ENCODE measurements at places on chromosomes 3 and 15.

DNA sequence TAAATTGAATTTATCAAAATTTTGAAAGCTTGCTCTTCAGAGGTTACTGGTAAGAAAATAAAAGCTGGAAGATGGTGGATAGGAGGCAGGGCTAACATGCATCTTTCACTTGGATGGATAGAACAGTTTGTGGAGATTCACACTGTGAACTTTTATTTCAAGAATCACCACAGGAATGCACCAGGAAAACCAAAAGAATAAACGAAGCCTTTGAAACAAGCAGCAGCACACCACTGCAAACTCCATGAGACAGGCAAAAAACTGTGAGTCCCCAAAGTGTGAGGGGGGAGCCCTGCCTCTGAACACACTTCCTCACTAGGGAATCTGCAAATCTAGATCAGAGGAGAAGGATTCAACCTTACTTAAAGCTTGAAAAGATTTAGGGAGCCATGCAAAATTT is 122.2 kb downstream of the RTP4 start:
- DNase-seq = no peak
- H3K36me3 ChIP-seq = peaks cover 6% of the 10 kb centered on the region
- no peaks in the 10 kb centered on the region for H3K4me1 ChIP-seq
- H3K4me3 ChIP-seq = no peak overlapping the region

GRCh38 chr3:62255758-62256157 is 117.6 kb downstream of the FEZF2 start:
- no peak for DNase-seq
- no peak overlapping the region for H3K4me3 ChIP-seq
- no peak overlapping the region for H3K27ac ChIP-seq
- H3K4me1 ChIP-seq = peaks cover 5% of the 10 kb centered on the region
- H3K36me3 ChIP-seq = no peaks in the 10 kb centered on the region

DNA sequence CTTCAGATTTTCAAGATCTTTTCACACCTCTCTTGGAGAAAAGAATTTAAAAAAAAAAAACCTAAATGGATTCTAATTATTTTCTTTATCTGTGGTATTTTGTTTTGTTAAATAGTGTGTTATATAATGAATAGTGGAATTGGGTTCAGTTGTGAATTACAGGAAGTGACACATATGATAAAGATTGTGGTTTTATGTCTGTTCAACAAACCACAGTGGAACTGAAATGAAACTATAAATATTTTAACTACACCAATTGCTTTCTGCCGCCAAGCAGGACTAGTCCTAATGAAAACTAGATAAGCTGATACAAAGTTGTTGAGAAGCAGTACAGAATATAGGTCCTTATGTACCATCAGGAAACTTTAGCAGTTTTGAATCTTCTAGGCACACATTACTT is 121.6 kb downstream of the UBE2E2 start:
- DNase-seq = no peak
- peaks cover 3% of the 10 kb centered on the region for H3K4me1 ChIP-seq
- no peak overlapping the region for H3K27ac ChIP-seq
- H3K27me3 ChIP-seq = no peaks in the 10 kb centered on the region
- no peak overlapping the region for H3K4me3 ChIP-seq

DNA sequence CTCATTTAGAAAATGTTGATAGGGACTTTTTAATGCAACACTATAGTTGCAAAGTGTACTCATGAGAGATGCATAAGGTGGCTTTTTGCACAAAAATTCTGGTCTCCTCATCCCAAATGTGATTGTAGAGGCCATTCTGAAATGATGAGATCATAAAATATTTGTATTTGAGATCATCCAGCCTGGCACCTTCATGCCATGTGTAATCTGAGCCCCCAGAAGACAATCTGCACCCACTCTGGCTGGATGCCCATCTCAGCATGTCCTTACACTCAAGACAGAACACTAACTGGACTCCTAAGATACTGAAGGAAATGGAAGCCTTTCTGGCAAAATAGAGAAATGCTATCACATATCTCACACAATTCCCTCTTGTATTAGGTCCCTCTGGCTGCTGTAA is 49.2 kb downstream of the SLC7A14 start:
- no peaks in the 10 kb centered on the region for H3K27me3 ChIP-seq
- H3K36me3 ChIP-seq = no peaks in the 10 kb centered on the region
- no peak overlapping the region for H3K4me3 ChIP-seq
- no peak for DNase-seq
- no peaks in the 10 kb centered on the region for H3K4me1 ChIP-seq

DNA sequence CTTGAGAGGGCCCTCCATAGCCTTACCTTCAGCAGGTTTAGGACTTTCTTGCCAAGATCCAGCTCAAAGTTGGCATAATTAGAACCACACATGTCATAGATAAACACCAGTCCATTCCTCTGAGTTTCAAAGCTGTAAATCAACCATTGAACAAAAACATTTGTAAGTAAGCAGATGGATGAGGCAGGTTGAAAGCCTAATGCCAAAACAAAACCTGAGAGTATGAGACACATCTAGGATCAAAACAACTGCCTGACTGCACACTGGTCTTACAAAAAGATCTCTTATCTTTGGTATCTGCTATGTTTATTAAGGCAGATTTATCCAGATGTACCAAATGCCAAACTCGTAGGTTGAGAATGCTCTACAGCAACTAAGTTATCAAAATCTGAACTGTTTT is 61.9 kb downstream of the PTPN9 start:
- no peaks in the 10 kb centered on the region for H3K27me3 ChIP-seq
- no peak for DNase-seq
- no peak overlapping the region for H3K4me3 ChIP-seq
- H3K27ac ChIP-seq = no peak overlapping the region

DNA sequence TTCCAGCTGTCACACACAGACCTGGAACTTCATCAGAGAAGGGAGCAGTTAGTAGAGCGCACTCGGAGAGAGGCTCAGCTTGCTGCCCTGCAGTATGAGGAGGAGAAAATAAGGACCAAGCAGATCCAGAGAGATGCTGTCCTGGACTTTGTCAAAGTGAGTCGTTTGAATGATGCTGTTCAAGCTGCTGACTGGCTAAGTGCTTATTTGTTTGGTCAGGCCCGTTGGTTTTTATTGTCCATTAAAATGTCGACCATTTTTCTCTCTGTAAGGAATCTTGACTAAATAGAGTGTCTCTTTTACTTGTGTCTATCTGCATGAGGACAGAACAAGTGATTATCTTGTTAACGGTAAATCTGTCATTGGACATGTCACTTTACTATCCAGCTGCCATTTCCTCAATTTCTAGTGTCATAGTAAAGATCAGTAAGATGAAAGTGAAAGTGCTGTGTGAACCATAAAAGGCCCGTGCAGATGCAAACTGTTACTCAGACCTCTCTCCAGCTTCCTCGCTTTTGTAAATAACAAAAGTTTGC is 56.9 kb downstream of the LRCH3 start:
- H3K36me3 ChIP-seq = peaks cover 9% of the 10 kb centered on the region
- H3K27me3 ChIP-seq = no peaks in the 10 kb centered on the region
- no peak overlapping the region for H3K27ac ChIP-seq
- DNase-seq = no peak
- no peak overlapping the region for H3K4me3 ChIP-seq
- H3K4me1 ChIP-seq = no peaks in the 10 kb centered on the region

Measured in neural progenitor cell (in vitro differentiated cells).